ENCODE measurements at places on chromosomes 12 and 14.

GRCh38 chr12:108886873-108887629 lies 7.2 kb downstream of the DAO start:
- no peak for DNase-seq

GRCh38 chr12:67988601-67989021 lies 636 bp upstream of the IFNG-AS1 start:
- DNase-seq: no peak

DNA sequence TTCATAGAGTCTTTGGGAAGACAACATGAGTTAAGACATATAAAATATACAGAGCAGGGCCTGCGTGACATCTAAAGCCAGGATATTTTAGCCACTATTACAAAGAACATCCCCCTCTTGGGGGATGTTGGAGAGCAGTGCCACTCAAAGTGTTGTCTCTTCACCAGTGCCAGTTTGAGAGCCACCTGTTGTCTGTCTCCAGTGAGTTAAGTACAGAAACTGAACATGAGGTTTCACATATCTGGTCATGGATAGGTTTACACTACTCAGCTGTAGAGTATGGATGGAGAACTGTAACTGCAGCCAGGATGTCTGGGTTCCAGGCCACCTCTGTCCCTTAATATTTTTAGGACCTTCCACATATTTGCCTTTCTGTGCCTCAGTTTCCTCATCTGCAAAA lies 39.1 kb downstream of the RNFT2 start:
- DNase-seq: no peak

- DNase-seq: no peak
Measured at GRCh38 chr12:6038160-6038559, 86.3 kb downstream of the VWF start.

GRCh38 chr12:131058700-131059099 lies 105.0 kb downstream of the ADGRD1 start:
- DNase-seq: no peak

DNA sequence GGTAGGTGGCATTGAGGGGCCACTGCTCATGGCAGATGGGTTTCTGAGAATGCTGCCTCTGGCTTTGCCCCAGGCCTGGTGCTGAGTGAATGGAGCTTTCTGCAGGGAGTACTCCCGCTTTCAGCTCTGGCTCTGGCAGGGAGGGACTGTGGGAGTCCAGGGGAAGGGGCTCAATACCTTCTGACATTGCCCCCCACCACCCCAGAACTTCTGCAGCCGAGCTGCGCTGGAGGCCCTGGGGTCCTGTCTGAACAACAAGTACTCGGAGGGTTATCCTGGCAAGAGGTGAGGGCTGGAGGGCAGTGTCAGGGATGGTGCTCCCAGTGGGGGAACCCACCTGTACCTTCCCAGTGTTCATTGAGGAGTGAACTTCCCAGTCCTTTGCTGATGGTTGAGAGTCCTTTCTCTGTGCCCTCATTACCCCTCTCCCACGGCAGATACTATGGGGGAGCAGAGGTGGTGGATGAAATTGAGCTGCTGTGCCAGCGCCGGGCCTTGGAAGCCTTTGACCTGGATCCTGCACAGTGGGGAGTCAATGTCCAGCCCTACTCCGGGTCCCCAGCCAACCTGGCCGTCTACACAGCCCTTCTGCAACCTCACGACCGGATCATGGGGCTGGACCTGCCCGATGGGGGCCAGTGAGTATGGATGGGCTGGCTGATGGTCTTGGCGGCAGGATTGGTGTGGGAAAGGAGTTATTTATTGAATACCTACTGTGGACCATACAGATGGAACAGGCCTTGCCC lies 1.9 kb downstream of the SHMT2 start:
- no peak for DNase-seq

DNA sequence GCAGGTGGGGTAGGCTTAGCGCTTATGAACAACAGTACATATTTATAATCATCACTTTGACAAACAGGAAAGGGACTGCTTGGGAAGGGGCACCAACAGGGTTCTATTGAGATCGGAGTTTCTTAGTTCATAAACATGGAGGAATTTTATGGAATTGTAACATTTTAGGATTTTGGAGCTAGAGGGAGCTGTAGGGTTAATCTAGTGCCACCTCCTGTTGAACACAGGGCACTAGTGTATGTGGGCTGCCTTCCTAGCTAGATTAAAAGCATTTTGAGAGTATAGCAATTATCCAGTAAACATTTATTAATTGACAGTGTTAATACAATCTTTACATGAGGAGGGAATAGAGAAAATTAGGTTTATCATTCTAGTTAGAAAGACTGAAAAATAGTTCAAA lies 23.1 kb upstream of the TBC1D30 start:
- no peak for DNase-seq

DNA sequence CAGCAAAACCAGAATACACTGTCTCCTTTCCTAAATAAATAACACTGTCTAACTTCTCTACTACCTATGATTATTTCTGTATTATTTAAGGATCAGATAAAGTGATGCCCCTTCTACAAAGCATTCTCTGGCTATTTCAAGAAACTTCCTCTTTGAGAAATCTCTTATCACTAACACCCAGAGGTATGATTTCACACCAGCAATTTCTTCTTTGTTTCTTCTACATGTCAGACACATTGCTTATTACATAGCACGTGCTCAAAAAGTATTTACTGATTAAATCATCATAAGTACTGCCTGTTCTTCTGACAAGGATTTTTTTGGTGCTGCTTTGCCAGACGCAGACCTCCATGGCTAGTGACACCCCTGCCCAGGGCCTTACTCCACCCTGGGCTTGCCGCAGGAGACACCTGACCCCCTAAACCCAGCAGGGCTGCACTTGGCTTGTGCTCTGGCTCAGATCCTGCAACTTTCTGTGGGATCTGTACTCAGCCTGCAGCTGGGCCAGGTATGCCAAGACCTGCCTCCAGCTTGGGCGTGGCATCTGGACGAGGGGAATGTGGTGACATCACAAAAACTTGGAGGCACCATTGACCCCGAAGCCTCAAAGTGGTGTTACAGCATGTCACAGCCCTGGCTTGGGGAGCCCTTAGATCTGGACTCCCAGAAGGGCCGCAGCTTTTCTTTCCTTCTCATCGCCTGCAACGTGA lies 15.4 kb upstream of the HIGD1C start:
- no peak for DNase-seq

DNA sequence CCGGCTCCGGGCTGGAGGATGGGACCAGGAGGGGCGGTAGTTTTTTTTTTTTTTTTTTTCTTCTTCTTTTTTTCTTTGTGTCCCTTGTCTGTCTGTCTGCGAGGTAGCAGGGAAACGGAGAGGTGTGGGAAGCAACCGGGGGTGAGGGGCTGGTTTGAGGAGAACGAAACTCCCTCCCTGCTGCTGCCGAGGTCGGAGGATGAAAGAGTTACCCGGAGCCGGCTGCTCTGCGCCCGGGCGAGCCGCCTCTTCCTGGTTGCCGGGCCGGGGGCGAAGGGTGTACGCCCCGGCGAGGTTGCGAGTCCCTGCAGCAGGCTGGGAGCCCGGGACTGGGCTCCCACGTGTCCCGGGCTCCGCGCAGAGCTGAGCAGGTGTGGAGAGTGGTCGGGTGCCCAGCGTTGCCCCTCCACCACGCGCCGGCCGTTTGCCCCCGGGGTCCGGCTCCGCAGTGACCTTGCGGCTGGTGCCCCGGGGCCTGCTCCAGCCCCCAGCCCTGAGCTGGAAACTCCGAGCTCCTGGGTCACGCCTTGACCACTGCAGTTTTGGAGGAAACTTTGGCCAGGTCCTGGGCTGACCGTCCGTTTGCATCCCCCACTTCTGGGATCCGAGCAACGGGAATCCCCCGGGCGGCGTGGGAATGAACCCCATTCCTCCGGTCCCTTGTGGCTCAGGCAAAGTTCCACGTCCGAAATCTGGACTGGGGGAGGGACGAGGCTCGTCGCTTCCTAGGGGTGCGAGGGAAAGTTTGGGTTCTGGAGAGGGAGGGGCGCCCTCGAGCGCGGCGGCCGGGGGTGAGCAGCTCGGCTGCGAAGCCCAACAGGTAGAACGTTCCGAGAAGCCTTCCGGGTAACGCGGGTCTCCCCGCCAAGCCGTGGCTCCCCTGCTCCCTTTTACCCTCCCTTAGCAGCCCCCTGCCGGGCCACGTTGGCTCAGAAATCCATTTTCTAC lies 1.3 kb downstream of the CHST11 start:
- DNase-seq: no peak

GRCh38 chr14:22071006-22071405 lies 397.4 kb upstream of the OR4E1 start:
- DNase-seq: no peak

- DNase-seq: peak; percentile 67
Measured at GRCh38 chr14:103091041-103091882, 3.3 kb upstream of the EXOC3L4 start.

DNA sequence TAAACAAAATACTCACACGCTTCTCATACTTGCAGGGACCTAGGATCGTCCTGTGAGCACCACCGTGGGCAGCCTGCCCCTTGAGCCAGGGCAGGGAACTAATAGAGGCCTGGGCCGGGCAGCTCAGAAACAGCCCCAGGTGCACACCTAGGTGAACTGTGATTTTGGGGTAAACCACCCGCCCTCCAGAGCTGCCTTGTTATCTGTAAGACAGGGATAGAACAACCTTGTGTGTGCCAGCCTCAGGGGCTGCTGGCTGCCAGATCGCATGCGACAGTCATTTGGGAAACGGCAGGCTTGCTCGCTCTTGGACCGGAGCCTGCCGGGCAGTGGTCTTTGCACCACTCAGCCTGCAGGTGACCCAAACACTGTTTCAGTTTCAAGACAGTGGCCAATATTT lies 86.8 kb downstream of the ADGRD1 start:
- DNase-seq: no peak

GRCh38 chr12:122726080-122726558 lies 4.5 kb downstream of the HCAR1 start:
- DNase-seq: no peak

DNA sequence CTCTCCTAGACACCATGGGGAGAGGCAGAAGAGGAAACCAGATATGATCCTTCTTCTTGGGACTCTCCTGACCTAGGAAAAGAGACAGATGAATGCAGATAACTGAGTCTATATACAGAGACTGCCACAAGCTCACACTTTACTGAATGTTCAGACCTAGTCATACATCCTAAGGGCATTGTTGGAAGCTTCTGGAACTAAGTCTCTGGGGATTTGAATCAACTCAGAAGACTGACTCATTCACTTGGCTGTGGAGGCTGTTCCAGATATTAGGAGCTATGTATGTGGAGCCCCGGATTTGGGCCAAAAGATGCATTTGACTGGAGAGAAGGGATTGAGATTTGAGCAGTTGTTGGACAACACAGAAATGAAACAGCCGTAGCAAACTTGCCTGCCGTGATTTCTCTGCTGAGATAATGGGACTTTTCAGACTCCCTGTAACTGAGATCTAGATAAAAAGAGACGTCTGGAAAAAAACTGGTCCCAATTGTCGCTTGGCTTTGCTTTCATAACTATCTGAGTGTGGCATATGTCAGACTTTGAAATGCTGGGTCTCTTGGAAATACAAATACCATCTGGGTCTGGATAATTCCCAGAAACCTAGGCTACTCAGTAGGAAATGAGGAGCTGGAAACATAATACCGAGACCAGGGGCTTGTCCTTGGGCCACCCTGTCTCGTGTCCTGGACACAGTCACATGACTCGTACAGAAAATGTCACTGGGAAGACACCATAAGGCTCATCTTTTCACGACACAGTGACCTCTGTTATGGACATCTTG lies 396.8 kb downstream of the NUAK1 start:
- DNase-seq: no peak

DNA sequence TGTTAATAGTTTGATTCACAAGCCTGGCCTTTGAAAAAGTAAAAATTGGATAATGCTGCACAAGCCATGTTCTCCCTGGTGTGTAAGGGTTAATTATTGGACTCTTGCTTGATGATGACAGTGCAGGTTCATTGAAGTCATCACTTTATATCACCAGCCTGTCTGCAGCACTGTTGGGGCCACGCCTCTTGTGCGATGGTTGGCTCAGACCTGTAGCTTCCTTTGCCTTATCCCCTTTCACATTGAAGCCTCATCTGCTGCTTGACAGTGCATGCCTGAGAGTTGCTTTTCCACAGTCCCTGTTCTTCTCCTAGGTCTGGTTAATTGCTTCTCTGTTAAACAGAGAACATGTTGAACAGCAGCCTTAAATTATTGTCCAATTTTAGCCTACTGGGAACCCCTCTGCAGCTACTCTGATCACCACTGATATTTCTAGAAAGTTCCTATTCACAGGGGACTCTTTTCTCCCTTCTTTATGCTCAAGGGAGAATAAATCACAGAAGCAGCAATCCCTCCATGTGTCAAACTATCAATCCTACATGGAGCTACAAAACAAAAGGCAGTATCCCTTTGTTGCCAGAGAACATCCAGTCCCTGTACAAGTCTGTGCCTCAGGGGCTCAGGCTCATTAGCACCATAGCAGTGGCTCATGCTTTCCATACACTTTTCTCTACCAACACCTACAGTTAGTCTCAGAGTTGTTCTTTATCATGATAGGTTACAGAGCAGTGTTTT lies 322.1 kb downstream of the RGS6 start:
- DNase-seq: no peak

GRCh38 chr12:109588461-109589239 lies 15.1 kb downstream of the MVK start:
- DNase-seq: no peak

DNA sequence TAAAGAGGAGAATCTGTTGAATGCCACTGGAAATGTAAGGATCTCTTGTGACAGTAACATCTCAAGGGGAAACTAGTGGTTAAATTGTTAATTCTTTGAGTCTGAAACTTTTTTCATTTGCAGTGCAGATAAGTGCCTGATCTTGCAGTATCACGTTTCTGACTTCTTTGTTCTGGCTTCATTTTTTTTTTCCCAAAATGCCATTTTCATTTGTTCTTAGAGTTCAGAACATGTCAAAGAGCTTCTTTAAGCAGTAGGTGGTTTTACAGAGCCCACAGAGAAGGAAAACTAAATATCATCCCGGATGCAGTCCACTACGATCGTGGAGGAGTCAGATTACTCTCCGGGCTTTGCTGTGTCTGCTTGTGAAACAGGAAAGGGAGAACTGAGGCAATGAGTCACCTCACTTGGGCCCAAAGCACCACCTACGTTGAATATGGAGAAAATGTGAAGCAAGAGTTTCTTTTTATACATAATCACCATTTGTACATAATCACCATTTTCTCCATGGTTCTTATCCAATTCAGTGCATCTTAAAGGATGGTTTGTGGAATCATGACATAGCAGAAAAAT lies 43.9 kb downstream of the HMGA2 start:
- no peak for DNase-seq

- no peak for DNase-seq
Measured at GRCh38 chr14:90643982-90644670, 172.1 kb downstream of the TTC7B start.

GRCh38 chr12:130195776-130196175 lies 33.5 kb downstream of the FZD10 start:
- DNase-seq: no peak

- DNase-seq: no peak
Measured at GRCh38 chr14:53953828-53954550, 2.6 kb downstream of the BMP4 start.
